Left lobe of liver (tissue), 2 donors: ENCODE measurements at places on chromosomes 12 and 14. TPM values are rescaled to one million over a fixed set of nuclear protein-coding genes. Genes with fewer than 3 reads are reported as not detected.

GRCh38 chr12:124457287-124458219, 109.9 kb downstream of the NCOR2 start:
- no peak for DNase-seq

GRCh38 chr12:10033783-10034545, 3.5 kb downstream of the CLEC9A start:
- DNase-seq, result no peak

- no peak for DNase-seq
These were observed 186.4 kb upstream of the PRMT8 start for GRCh38 chr12:3304436-3305165.

GRCh38 chr14:59126714-59127436, 61.6 kb upstream of the DAAM1 start:
- no peak for DNase-seq

CARMIL3 gene
- 2.0 TPM for total RNA-seq

- no peak for DNase-seq
These were observed 46.6 kb upstream of the VPS33A start for GRCh38 chr12:122312926-122313325.

- DNase-seq, result no peak
These were observed 21.1 kb upstream of the PITPNM2 start for GRCh38 chr12:123171967-123172366.

- DNase-seq, result no peak
These were observed 4.2 kb upstream of the PLEKHA5 start for GRCh38 chr12:19125325-19125724.

DNA sequence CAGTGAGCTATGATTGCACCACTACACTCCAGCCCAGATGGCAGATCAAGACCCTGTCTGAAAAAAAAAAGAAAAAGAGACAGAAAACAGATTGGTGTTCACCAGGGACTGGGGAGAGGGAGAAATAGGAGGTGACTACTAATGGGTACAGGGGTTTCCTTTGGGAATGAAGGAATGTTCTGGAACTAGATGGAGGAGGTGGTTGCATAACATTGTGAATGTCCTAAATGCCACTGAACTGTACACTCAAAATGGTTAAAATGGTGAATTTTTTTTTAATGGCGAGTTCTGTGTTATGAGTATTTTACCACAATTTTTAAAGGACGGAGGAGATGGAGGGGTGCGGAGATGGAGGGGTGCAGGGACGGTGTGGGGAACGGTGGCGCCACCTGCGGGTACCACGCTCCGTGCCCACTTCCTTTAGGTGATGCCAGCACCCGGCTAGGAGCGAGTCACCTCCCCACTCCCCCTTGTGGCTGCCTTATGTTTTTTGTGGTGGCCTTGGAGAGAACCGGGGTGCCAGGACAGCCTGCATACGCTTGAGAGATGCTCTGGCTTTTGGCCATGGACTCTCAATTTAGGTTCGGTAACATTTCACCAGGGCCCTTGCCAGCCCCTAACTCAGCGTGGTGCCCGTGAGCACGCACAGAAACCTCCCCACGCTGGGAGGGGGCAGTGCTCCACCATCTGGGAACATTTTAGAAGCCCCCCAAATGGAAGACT, 16.1 kb downstream of the UBC start:
- peak; percentile 81 for DNase-seq

EIF2S3B gene
- total RNA-seq, result 0.20 TPM

DNA sequence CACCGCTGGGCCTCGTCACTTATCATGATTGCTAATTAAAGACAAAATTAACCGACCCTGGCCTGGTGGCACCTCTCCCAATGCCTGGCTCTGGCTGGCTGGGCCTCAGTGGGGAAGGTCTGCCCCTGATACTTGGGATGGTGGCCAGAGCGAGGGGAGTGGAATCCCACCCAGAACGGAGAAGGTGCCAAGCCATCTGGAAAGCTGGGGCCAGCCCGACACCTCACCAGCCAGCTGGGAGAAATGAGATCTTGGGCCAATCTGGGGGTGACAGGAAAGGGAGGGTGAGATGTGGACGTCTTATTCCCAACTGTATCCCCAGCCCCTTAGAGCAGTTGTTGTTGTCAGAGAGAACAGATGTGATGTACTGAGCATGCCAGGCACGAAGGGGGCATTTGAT, 215.0 kb upstream of the PWP1 start:
- DNase-seq, result no peak

DNA sequence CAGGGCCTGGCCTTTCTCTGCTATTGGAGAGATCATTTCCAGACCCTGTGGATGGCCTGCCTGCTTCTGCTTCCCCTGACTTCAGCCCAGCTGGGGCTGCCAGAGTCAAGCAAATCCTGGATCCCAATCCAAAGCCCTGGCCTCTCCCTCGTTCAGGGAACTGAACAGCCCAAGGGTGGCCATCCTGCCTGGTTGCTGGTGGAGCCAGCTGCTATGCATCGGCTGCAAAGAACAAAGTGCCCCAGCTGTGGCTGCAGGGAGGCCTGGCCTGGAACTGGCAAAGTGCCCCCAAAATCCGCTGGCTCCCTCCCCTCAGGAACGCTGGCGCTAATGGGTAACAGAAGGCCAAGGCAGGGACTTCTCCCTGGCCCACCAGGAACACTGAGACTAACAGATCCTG, 56.4 kb downstream of the LRRC74A start:
- no peak for DNase-seq

PIWIL1 gene
- not detected for total RNA-seq

GRCh38 chr14:99462210-99462609, 18.4 kb downstream of the SETD3 start:
- no peak for DNase-seq

KRT3 gene
- not detected for total RNA-seq

- DNase-seq, result no peak
These were observed 90.2 kb upstream of the USP44 start for GRCh38 chr12:95641299-95641952.

DNA sequence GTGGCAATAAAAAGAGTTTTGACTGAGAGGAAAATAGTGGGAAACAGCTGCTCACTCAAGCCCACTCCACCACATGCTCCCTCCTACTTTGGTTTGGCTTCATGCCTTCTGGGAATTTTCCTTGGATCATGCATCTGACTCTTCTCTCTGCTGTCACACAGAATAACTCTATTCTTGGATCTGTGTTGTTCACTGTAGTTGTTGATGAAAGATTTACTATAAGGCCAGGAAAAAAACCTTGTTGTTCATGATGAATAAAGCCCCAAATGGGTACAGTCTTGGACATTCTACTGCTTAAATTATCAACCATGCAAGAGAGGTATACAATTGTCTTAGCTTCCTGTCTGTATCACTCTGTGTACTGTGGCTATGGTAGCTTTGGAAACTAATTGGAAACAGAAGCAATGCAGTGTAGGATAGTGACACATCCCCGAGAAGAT, 70.5 kb downstream of the TMX1 start:
- no peak for DNase-seq

DNA sequence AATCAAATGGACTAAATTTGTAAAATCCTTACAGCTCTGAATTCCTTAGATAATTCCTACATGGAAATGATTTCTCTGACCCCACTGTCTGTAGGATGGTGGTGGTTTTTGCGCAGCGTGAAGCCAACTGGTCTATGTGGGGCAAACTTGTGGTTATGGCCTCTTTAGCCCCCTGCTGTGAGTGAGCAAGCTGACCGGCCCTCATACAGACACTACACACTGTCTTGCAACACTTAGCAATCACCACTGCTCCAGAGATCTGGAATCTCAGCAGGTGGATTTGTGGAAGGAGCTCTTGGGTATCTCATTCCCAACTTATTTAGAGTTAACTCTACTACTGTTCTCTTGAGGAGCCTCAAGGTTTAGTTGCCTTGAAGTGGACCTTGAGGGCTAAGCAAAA, 70.2 kb downstream of the SCN8A start:
- no peak for DNase-seq

NTF3 gene
- 4.6 TPM for total RNA-seq

DNA sequence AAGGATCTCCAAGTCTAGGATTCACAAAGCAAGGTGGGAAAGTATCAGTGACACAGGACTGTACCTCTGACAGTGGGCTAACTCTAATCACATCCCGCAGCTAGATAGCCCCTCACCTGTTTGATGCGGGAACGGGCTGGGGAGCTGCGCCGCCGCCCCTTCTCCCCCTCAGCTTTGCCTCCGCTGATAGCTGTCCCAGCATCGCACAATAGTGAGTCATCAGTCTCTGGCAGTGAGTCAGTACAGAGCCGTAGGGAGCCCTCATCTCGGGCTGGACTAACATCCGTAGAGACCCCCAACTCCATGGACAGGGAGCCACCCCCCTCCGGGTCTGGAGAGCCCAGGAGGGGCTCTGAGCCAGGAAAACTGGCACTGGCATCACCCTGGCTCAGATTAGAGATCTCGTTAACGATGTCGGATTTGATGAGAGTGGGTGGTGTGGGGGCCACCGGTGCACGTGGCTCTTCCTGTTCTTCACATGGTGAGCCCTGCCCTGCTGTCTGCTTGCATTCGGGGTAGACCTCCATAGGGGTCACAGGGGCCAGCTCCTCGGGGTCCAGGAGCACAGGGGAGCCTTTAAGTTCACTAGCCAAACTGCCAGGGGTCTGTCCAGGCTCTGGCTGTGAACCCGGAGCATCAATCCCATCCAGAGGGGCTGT, 10.9 kb downstream of the KMT2D start:
- no peak for DNase-seq

- no peak for DNase-seq
These were observed 7.5 kb downstream of the FOXG1 start for GRCh38 chr14:28773861-28774691.

DNA sequence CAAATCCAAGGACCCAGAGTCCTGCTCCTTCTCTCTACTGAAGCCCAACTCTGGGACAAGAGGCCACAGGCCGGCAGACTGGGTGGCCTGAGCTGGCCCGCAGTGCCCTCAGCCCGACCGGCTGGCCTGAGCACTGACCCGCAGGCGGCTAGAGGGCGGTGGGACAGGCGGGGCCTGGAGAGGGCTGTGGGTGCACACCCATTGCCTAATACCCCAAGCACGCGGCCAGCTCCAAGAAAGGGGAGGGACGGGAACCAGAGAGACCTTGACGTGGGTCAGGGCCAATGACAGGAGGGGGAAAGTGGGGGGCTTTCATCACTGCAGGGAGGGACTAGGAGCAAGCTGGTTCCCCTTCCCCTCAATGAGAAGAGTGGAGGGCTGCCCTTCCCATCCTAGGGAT, 2.0 kb upstream of the WNT10B start:
- DNase-seq, result no peak

GRCh38 chr14:81172353-81172752, 48.4 kb downstream of the GTF2A1 start:
- no peak for DNase-seq

DNA sequence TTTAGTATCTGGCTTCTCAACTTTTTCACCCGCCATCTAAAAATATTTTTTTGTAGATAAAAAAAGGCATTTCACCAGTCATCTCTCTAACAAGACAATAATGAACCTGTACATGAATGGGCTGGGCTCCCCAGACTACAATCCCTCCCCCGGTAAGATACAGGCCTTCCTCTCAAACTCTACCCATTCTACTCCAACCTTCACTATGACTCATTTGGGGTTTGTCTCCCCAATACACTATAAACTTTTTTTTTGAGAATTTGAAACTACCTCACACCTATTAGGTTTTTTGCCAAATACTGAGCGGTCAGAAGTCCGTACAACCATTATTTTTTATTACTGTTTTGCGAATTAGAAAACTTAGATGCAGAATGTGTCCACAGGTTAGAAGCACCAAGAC, 784 bp downstream of the RPL6 start:
- DNase-seq, result no peak

GRCh38 chr14:64646103-64646502, 58.1 kb upstream of the PLEKHG3 start:
- no peak for DNase-seq

GRCh38 chr12:89544681-89545184, 18.9 kb upstream of the POC1B start:
- DNase-seq, result peak; percentile 81

GRCh38 chr14:91947475-91948184, at the start of gene FBLN5:
Gene FBLN5, minus strand, starts transcription at chr14:91947694. Its CDS starts 465 bp downstream, at chr14:91947229.
- DNase-seq, result peak; percentile 51

DNA sequence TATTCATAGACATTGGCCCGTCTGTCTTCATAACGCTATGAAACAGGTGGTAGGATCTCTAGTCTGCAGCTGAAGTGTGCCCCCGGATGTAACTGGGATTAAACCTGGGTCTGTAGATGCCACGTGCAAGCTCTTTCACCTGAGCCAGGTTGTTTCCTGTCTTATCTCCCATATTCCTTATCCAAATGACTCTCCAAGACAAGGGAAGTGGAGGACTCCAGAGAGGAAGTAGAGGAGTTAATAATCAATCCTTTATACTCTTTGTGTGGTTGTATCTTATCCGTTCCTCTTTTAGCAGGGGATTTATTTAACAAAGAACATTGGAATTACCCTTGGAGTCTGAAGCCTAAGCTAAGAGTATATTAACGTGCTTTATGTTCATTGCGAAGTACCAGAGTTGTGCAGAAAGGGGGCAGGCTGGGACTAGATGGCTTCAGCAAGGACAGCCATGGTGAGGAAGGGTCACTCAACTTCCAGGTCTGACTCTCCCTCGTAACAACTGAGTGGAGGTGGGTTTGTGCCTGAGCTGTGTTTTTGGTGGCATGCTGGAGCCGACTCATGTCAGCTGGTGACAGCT, 82.8 kb downstream of the RIN3 start:
- no peak for DNase-seq

DNA sequence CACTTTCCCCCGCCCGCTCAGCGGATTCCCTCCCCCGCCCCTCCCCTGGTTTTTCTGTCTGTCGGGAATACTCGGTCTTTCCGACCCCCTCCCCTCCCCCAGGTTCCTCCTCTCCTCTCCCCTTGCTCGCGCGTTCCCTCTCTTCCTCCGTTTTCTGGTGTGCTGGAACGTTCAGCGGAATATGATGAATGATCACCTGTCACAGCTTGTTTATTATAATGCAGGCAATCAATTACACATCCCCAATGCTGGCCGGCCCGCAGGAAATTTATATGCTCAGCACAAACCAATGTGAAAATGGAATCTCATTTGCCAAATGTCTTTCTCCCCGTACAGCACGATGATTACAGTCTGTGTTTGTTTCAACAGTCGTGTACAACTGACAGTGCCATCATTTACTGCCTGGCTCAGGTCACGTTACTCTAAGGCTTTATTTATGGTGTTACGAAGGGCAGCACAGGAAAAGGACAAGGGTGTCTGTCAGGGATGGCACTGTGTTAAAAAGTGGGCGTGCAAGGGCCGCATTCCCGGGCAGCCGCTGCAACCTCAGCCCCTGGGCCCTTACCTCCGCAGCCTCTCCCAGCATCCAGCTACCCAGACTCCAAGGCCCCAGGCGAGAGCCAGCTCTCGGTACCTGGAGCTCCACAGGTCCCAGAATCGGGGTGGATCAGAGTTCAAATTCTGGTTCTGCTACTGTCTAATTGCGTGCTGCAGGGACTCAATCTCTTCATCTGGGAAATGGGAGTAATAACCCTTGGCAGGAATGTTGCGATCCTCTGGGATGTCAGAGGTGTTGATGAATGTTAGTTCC, 24.7 kb upstream of the MAP1LC3B2 start:
- no peak for DNase-seq

CDH24 gene
- 0.43 TPM for total RNA-seq

RNASE3 gene
- not detected for total RNA-seq

ZCRB1 gene
- total RNA-seq, result 17.6 TPM

FAM90A1 gene
- total RNA-seq, result not detected

RPL10L gene
- not detected for total RNA-seq

KCNJ8 gene
- 26.0 TPM for total RNA-seq

GRCh38 chr12:132415327-132416120, 74.4 kb upstream of the FBRSL1 start:
- no peak for DNase-seq
